ENCODE measurements at places on chromosomes 13 and 19.
A peak's percentile ranks its signal among the peaks of the same experiment; 100 is the strongest.

DNA sequence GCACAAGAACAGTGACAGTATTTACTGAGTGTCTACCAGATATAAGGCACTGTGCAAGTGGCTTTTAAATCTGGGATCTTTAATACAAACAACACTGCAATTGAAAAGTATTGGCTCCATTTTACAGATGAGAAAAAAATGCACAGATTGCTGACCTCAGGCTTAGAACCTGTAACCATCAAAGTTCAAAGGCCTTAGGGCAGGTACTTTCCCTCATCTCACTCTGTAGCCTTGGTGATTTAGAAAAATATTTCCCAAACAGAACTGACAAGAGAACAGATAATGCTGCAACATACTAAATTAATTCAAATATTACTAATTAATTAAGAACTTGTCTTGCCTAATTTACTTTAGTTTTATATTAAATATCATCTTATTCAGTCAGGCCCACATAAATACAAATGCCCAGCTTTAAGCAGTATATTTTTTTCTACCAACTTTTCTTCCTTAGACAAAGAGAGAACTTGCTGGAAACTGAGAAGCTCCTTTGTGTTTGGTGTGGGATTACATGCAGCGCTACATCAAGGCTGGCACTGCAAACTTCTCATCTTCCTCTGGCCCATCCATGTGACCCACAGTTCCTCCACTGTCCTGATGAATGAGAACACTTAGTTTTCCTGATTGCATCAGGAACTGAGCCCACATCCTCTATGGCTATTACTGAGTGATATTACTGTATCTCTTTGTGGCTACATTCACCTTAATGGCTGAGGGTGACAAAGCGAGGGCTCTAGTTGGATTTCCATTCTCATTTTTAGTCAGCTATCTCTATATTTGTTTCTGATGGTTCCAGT is 302.1 kb downstream of the ENOX1 start:
- DNase-seq, result no peak

DNA sequence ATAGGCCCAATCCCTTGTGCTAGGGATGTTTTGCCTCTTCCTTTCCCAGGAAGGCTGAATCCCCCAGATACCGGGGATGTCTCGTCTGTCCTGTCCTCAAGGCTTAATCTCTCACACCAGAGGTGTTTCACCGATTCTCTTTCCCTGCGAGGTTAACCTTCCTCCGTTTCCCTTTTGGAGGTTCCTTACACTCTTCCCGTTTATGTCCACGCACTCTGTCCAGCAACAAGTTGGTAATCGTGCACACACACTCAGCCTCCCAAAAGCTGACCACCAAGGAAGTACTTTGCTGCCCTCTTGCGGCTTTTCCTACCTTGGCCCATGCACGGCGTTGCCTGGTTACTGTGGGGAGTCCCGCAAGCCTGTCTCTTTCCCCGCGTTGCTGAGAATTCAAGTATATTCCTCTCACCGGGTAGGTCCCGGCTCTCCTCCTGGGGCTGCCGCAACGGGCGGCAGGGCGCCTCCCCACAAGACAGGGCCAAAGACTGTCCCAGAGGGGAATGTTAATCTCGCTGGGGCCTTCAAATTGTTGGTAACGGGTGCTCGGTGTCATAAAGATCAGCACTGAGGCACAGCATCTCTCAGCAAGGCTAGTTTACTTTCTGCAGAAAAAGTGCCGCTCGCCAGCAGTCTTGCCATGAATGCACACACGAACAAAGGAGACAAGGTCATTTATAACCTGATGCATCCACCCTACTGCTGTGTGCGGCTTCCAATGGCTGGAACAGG is 36.7 kb upstream of the CD177 start:
- peak; percentile 75 for DNase-seq

DNA sequence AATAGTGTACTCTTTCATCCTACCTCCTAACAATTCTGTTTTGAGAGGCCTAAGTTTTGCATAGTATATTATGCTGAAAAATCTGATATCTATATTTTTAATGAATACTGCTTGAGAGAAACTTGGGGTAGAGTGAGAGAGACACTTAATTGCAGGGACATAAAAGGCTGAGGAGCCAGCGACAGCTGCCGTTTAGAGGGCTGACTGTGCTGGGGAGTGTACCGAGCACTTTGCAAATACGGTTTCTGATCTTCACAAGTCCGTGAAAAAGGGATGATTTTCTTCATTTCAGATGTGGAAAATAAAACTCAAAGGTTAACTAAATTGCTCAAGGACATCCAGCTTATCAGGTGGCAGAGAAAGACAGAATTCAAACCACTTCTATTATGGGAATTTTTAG is 97.4 kb downstream of the CAB39L start:
- DNase-seq, result no peak

DNA sequence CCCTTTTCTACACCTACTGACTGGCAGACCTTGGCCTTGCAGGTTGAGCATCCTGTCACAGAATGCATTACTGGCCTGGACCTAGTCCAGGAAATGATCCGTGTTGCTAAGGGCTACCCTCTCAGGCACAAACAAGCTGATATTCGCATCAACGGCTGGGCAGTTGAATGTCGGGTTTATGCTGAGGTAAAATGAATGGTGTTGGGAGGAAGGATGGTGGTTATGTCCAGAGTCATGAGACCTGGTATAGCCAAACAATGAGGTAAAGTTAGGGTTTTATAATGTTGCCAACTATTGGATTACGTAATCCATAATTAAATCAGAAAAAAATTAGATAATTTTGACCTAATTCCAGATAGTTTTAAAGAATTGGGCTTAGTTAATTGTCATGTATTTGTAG is 212.5 kb downstream of the PCCA start:
- peak; percentile 70 for DNase-seq

GRCh38 chr19:2629491-2630351 is 72.8 kb downstream of the GNG7 start:
- no peak for DNase-seq

DNA sequence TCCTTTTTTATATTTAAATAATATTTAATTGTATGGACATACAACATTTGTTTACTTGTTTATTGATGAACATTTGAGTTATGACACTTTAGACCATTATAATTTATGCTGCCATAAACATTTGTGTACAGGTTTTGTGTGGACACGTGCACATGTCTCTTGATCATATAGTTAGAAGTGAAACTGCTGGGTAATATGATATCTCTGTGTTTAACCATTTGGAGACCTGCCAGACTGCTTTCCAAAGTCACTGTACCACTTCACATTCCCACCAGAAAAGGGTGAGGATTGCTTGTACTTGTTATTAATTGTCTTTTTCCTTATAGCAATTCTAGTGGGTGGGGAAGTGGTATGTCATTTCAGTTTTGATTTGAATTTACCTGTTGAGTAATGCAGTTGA is 145.6 kb upstream of the KLHL1 start:
- DNase-seq, result peak; percentile 52

DNA sequence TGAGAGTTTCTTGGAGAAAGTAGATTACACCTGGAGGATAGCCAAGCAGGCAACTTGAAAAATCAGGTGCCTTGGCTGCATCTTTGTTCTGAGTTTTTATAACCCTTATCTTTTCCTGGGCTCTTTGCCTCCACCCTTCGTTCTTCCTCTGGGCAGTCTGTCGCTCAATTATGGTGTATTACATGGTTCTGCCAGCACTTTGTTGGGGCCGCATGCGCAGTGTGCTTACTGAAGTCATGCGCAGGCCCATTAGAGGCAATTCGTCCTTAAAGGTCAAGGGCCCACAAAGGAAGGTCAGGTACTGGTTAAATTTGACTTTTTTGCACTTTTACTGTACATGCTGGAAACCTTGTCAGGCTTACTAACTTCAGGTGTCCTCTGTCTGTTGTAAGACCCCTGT is 761.9 kb upstream of the SLITRK5 start:
- no peak for DNase-seq

- DNase-seq, result no peak
These were observed 53.6 kb upstream of the PABPC3 start for GRCh38 chr13:25042151-25042865.

GRCh38 chr13:95492044-95492801 is 60.3 kb upstream of the CLDN10 start:
- peak; percentile 53 for DNase-seq

DNA sequence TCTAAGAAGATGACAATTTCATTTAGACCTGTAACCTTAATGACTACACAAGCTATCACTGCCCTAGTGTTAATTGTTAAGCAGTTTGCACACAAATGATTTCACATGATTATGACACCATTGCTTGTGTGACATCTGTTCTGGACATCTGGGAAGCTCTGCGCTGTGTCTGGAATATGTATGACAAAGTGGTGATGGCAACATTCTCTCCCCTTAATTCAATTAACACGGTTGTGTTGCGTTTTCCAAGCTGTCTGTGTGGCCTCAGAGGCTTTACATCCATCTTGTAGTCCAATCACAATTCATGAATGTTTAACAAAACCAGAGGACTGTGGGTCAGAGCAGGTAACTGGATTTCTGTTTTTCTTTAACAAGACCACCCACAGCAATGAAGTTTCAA is 204.4 kb downstream of the COG6 start:
- no peak for DNase-seq

- DNase-seq, result no peak
These were observed 39.2 kb upstream of the MATK start for GRCh38 chr19:3825286-3825956.

- DNase-seq, result no peak
These were observed 82.1 kb downstream of the ATP8A2 start for GRCh38 chr13:25453850-25454365.

DNA sequence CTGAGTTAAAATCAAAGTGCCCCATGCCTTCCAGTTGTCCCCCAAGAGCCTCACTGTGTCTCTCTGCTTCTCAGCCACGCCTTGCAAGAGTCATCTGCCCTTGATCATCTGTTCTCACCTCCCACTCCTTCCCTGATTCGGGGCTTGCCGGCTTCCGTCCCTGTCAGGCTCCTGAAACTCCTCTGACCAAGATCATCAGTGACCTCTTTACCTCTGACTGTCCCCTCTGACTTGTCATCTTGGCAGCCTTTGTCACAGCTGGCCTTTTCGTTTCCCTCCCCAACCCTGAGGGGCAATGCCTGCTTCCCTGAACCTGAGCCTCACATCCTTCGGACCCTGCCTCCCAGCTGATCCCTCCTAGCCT is 66.3 kb downstream of the MAP4K1 start:
- DNase-seq, result no peak

- peak; percentile 60 for DNase-seq
These were observed 26.3 kb upstream of the DCLK1 start for GRCh38 chr13:36157480-36157879.

- no peak for DNase-seq
These were observed 45.5 kb upstream of the SLC7A9 start for GRCh38 chr19:32914879-32915660.
